ENCODE measurements at places on chromosomes 5 and 9.
A peak's percentile ranks its signal among the peaks of the same experiment; 100 is the strongest.

- DNase-seq: no peak
These were observed 21.2 kb downstream of the SPATA31D3 start for GRCh38 chr9:81964218-81965171.

DNA sequence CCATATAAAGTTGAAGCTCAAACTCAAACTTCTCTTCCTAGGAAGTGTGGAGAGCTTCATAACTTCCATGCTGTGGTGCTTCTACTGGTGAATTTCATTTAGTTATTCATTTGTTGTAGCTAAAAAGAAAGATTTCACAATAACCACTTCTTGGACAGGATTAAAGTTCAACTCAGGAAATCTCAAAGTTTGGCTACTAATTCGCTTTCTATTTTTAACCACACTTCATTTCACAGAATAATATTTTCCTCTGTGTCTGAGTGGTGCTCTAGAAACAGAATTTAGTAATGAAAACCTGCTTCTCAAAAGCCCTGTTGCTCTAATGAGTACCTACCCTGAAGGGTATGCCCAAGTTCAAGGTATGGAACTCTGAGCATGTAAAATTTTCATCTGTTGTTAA lies 73.9 kb downstream of the ACTBL2 start:
- DNase-seq: no peak

DNA sequence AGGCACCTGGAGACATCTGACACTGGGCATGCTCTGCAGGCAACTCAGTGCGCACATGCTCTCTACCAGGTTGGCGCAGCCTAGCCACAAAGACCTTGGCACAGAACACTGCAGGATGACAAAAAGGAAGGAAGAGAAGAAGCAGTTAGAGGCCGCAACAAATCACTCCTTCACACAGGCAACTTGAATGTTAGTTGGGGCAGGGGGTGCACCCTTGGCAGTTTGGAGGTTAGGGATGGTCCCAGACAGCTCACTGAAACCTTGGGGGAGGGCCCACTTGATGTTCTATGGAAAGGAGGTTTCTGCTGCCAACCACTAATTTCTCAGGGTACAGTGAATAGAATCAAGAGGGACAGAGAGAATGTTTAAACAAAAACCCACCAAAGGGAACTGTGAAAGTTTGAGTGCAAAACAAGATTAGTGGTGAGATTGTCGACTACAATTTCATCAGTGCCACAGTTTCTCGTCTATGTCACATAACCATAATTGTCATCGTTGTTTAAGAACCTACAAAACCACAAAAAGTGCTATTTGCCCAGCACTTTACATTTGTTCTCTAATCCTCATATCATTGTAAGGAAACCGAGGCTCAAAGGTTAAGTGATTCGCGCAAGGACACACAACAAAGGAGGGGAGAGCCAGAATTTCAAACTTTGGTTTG lies 48.7 kb downstream of the FBXW11 start:
- DNase-seq: peak; percentile 16

DNA sequence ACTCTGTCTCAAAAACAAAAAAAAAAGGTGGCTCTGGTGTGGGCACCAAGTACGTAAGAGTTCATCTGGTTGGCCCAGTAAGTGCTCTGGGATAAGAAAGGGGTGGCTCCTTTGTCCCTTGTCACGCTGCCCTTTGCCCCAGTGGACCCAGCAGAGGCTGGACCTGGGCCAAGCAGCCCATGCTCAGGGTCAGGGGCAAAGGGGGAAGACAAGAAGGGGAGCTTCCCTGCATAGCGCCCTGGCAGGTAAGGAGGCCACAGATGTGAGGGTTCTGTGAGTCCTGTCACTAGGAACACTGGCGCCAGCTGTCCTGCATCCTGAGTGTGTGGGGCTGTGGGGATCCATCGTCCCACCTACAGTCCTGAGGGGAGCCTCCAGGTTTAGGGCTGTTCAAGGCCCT lies 65.3 kb downstream of the GADD45G start:
- no peak for DNase-seq

DNA sequence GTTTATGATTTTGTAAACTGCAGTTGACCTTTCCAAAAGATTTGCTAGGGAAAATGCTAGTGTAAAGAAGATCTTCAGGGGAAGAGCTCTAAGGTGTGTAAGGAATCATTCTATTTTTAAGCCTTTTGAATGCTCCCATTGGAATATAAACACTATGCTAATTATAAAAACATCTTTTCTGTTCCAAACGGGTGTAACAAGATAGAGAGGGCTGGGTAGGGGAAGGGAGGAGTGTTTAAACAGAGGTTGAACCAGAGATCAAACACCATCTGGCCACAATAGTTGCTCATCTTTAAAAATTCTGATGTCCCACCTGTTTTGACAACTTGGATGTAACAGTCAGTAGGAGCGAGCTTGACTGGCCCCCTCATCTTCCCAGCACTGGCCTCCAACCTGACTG lies 38.4 kb downstream of the ZNF618 start:
- DNase-seq: no peak

GRCh38 chr9:120151806-120152205 lies 428.2 kb downstream of the CDK5RAP2 start:
- DNase-seq: no peak

DNA sequence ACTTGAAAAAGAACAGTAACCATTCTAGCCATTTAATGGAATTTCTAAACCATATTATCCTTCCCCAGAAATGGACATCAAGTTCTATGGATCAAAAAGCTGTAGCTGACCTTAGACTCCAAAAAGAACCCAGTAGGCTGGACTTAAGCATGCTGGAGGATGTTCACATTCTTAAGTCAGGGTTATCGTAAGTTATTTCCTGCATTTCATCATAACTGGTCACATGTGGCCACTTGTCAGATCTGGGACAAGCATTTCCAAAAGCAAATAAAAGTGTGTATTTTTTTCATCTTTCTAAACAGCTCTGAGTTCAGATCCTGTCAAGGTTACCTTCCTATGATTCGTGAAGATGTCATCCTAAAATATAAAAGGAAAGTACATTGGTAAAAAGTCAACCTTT lies 274.5 kb upstream of the PTGER4 start:
- DNase-seq: no peak

DNA sequence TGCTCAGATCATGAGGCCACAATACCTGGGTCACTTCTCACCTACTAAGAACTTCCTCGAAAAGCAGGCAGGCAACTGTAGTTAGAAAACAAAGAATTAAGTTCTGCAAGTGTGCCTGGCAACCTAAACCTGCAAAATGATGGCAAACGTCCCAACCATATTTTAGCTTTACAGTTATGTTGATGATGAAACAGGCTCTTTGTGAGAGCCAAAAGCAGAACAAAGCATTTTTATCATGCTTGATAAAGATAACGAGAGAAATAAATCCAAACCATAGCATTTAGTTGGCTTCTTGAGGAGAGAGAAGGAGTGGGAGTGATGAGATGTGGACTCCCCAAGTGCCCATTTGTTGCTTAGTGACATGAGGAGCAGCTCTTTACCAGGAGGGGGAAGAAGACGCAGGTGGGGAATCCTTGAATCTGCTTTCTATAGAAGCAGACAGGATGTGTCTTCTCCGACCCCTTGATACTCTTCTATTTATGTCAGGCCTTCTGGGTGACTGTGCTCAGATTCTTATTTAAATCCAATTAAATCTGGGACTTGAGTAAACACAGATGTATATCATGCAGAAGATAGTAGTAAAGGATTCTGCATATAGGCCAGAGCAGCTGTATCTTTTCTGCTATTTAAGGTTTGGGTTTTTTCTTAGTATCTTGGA lies 221.2 kb downstream of the TMEM167A start:
- no peak for DNase-seq

- DNase-seq: no peak
These were observed 56.2 kb downstream of the ANGPTL2 start for GRCh38 chr9:127066060-127066850.

GRCh38 chr5:7016999-7017747 lies 303.9 kb downstream of the TENT4A start:
- DNase-seq: no peak

GRCh38 chr5:66343370-66344071 lies 199.4 kb downstream of the SREK1 start:
- no peak for DNase-seq

DNA sequence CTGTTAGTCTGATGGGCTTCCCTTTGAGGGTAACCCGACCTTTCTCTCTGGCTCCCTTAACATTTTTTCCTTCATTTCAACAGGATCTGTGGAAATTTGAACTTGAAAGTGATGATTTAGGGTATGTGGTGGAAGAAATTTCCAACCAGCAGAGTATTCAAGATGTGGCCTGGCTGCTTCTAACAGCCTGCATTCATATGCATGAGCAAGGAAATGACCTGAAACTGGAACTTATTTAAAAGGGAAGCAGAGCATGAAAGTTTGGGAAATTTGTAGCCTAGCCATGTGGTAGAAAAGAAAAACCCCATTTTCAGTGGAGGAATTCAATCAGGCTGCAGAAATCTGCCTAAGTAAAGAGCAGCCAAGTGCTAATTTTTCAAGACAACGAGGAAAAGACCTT lies 41.7 kb downstream of the UNC13B start:
- DNase-seq: no peak

DNA sequence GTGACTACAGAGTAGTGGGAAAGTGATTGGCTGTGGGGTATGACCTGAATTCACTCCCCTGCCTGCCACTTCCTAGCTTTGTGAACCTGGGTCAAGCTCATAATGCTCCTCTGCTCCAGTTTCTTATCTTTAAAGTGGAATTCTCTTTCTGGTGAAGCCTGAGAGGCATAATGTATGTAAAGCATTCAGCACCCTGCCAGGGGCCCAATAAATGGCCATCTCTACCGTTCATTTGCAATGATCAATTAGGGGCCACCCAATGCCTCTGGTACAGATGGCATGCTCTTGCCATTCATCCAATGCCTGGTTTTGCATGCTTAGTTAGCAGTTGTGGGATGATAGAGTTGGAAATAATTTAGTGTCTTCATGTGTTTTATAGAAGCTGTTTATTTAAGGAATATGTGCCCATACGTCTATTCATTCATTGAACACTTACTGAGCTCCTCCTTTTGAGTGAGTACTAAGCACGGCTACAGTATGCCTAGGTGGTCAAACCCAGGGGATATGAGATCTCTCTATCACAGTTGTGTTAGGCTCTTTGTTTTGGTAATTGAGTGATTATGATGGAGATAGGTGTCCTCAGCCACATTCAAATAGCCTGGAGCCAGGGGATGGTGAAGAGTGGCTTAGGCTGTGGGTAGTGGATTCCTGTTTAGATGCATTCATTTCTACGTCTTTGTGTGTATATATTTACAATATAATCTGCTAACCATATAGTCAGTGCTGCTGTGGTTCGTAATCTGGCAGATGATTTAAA lies 15.3 kb downstream of the ZNF462 start:
- DNase-seq: no peak

DNA sequence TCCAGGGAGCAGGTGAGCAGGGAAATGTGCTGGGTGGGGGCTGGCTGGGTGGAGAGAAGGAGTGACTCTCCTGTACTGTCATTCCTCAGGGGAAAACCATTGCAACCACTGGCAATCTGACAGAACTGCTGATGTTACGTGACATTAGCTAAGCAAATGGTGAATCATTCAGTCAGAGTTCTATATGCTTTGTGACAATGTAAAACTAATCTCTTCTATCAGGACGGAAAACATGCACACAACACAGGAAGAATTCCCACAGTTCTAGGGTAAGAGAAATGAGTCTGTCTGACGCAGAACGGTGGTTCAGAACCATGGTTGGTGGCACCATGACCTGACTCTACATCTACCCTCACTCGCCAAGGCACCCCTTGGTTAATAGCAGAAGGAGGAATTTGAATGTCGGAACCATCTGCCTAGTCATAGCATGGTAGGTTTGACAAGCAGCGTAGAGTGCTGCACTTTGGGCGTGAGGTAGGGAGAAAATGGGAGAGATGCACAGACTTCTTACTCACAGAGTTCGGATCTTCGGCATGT lies 243.6 kb upstream of the PANK3 start:
- DNase-seq: no peak

DNA sequence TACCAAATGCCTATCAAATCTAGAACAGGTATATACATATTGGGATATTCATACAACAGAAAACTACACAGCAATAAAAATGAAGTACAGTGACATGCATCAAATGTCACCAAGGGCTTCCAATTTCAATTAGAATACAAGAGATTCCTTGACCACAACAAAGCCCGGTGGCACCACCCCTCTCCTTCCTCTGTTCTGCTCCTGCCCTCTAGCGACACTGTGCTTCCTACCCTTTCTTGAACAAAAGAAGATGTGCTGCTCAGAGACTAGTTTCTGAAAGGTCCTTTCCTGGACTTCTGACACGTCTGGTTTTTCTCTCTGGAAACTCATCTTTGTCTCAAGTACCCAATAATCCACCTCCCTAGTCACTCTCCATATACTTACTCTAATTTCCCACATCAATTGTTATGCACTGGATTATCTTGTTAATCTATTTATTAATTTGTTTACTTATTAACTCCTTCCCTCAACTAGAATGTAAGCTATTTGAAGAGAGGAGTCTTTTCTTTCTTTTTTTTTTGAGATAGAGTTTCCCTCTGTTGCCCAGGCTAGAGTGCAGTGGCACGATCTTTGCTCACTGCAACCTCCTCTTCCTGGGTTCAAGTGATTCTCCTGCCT lies 70.4 kb upstream of the CTSV start:
- peak; percentile 21 for DNase-seq

DNA sequence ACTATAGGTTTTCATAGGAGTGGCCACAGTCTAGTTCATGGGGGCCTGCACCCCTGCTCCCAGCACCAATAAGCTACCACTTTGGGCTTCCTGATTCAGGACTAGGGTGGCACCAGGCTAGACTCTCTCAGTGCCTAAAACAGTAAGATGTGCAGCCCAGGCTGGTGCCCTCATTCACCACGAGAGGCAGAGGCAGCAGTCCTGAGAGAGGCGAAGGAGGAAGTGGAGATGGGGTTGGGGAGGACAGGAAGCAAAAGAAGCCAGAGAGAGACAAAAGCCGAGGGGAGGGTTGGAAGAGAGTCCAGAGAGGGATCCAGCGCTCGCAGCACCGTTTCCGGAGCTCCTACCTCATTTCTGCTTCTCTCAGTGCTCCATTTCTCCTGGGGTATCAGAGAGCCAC lies 180.9 kb downstream of the MED10 start:
- DNase-seq: no peak

- DNase-seq: no peak
These were observed 416.5 kb downstream of the MLLT3 start for GRCh38 chr9:20205821-20206220.

GRCh38 chr5:145008876-145009530 lies 826.1 kb downstream of the PRELID2 start:
- DNase-seq: no peak

GRCh38 chr5:178670351-178670885 lies 43.6 kb upstream of the CLK4 start:
- DNase-seq: no peak

DNA sequence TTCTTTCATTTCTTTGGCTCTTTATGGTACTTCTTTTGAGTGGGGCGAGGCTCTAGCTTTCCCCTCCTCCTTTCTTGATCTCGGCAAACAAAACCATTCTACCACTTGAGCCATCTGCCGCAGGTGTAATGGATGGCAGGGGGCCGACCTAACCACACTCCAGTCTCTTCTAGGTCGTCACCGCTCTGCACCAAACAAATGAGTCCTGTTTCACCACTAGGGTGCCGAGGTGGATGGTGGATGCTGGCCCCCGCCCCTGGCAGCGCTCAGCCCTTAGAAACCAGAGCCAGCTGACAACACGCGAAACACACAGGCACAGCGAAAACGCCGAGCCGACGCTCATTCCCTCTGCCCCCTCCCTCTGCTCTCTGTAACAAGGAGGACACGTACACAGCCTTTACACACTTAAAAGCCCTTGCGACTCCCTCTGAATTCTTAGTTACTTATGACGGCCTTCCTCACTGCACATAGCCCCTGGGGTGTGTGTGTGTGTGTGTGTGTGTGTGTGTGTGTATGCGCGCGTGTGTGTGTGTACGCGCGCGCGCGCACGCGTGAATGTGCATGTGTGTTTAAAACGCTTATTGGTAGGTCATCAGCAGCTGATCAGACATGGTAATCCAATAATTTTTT lies 199.4 kb downstream of the MEF2C start:
- DNase-seq: no peak

GRCh38 chr5:135303582-135304173 lies 95.4 kb downstream of the MACROH2A1 start:
- DNase-seq: no peak
